Stimulated activated CD8-positive, alpha-beta memory T cell treated with anti-CD3 and anti-CD28 coated beads, Interleukin-7, amount 100 ng/mL, for 1 hour (primary cell): ENCODE measurements at places on chromosomes 4 and X.

GRCh38 chrX:110159865-110160264 is 157.0 kb downstream of the TMEM164 start:
- DNase-seq = no peak

- DNase-seq = no peak
Observed at GRCh38 chr4:26108054-26108453, 194.0 kb downstream of the SMIM20 start.

DNA sequence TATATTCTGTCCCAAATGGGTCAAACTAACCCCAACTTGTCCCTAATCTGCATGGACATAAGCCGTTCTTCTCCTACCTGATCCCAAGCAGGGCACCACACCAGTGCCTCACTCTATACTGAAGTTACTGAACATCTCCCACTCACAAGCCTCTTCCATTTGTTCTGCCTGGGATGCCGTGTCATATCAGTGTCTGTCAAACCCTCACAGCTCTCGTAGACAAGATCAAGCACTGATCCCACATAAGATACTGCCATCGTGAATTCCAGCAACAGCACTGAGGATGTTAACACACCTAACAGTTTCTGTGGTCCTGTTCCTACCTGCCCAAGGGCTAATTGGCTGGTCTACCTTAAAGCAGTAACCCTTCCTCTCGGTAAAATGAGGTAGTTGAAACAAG is 162.1 kb downstream of the APBB2 start:
- DNase-seq = no peak

DNA sequence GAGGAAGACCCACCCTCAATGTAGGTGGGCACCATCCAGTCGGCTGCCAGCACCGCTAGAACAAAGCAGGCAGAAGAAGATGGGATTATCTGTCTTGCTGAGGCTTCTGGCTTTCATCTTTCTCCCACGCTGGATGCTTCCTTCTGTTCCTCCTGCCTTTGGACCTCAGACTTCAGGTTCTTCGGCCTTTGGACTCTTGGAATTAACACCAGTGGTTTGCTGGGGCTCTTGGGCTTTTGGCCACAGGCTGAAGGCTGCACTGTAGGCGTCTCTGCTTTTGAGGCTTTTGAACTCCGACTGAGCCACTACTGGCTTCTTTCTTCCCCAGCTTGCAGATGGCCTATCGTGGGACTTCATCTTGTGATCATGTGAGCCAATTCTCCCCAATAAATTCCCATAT is 55.1 kb downstream of the PDLIM5 start:
- no peak for DNase-seq

DNA sequence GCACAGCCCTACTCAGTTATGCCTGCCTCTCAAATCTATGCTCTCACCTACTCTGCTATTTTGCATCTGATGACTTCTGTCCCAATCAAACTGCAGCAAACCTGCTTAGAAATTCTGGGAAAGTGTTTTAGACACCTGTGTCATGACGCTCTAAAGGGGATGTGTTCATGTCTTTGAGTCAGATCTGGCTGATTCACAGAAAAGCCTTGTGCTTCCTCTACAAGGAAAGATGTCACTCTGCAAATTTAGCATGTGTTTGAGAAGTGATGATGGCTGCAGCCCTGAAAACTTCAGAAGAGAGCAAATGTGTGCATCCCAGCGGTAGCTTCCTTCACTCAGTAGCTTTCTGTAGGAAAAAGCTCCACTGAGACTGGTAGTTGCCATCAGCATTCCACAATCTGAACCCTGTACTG is 235.4 kb downstream of the MGST2 start:
- no peak for DNase-seq

GRCh38 chr4:82906469-82906868 is 5.9 kb downstream of the THAP9 start:
- DNase-seq = no peak

DNA sequence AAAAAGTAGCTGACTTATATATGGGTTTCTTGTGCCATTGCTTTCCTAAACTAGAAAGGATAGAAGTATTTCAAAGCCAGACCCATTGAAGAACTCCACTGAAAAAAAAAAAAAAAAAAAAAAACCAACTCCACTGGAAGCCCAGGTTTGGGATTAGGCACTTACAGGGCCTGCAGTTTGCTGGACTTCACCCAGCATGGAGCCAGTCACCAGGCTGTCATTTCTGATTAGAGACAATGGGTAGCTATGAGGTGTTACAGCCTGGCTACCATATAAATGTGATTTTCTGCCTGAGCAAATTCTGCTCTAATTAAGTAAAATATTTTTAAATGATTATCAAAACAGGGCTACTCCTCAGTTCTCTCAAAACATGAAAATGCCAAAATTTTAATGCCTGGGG is 49.5 kb downstream of the HS6ST2 start:
- DNase-seq = no peak

- no peak for DNase-seq
Observed at GRCh38 chr4:3244002-3244401, 5.0 kb upstream of the MSANTD1 start.

GRCh38 chr4:119690871-119691270 is 62.3 kb upstream of the PDE5A start:
- no peak for DNase-seq

DNA sequence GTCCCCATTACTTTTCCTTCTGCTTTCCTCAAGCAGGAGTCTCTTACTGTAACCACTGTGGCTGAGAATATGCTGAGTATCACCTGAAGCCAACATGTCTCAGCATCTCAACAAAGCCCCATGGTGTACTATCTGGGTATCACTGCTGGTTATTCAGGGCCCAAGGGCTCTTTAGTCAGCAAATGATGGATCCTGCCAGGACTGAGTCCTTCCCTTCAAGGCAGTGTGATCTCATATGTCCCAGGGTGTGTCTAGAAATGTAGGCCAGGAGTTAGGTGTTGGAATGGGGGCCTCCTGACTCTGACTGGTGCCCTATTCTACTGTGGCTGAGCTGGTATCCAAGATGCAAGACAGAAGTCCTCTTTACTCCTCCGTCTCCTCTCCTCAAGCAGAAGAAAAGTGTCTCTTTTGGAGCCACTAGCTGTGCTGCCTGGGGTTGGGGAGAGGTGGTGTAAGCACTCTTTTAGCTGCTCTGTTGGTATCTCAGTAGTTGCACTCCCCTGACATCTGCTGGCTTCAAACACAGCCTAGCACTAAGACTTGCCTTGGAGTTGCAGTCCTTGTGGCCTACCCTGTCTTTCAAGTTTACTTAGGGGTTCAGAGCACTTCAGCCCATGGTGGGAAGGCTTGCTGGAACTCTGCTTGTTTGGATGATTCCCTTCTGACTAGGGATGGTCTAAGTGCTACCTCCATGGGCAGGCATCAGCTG is 28.6 kb downstream of the OCIAD2 start:
- DNase-seq = no peak

GRCh38 chr4:76011018-76011670 is 3.8 kb upstream of the CXCL9 start:
- DNase-seq = no peak

DNA sequence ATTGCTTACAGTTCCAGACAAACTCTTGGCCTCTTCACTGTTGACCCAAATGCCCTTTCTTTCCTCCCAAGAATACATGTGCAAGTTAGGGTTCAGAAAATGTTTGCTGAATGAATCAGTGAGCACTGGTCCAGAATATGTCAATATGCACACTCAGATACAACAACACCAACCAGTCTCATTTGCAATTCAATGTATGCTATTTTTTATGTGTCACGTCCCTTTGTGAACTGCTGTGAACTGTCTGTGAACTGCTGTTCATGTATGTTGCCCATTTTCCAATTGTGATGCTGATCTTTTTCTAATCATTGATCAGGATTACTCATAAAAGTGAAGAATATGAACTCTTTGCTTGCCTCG is 17.8 kb downstream of the GAB3 start:
- no peak for DNase-seq

- DNase-seq = no peak
Observed at GRCh38 chr4:183154701-183155391, 55.8 kb downstream of the WWC2 start.

DNA sequence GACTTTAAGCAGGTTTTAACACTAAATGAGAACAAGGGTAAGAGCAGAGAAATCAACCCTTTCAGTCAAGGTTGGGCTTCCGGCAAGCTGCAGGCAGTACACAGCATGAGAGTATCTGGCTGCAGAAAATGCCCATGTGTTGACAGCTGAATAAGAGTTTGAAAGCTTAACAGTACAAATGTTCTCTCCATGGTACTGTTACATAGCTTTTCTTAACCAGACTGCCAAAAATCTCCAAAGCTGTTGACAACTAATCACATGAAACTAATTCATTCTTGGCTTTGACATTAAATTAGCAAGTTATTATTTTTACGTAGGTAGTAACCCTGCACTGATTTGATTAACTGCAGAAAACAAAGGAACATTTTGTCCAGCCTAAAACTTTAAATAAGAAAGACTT is 153.5 kb downstream of the SLC10A7 start:
- no peak for DNase-seq

GRCh38 chrX:130848763-130849162 is 54.2 kb downstream of the ENOX2 start:
- no peak for DNase-seq

GRCh38 chr4:145703850-145704497 is 24.0 kb downstream of the C4orf51 start:
- no peak for DNase-seq

GRCh38 chr4:75781305-75781704 is 56.9 kb downstream of the USO1 start:
- DNase-seq = no peak

DNA sequence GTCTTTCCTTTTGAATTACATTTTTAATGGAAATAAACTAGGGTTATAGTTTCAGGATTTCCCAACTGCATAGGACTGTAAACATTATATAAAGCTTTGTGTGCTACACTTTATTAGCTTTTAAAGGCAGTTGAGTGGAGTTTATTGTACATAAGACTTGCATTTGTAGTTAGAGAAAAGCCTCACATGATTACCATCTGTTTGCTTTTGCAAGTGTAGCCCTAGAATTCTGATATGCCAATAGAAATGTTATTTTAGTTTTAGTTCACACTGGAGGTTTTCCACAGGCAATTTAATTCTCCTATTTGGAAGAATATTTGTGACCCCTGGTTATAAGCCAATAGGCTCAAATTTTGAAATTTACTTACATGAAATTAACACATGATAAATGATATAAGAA is 41.3 kb upstream of the ANK2 start:
- no peak for DNase-seq

DNA sequence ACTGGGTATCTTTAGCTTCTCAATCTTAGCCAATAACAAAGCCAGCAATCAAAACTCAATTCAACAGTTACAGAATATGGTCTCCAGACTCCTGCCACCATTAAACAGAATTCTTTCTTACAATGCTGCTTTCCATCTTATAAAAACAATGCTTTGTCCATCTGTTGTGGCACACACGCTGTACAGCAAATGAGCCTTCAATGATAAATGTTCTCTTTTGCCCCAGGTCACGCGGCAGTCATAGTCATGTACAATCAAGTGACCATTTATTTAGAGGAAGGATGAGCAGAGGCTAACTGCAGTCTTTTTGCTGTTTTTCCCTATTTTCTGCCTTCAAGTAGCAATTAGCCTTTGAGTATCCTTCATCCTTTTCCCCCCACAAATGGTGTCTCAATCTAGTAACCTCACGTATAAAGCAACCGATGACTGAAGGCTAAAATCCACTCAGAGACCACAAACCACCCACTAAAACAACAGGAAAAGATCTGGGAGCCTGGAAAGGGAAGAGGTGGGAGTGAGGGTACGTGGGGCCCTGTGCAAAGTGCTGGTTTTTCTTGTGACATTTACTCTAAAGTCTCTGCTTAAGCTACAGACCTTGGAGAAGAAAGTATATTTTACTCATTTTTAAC is 24.4 kb downstream of the TRIM2 start:
- no peak for DNase-seq

- DNase-seq = no peak
Observed at GRCh38 chrX:136028383-136028984, 43.2 kb downstream of the SLC9A6 start.

DNA sequence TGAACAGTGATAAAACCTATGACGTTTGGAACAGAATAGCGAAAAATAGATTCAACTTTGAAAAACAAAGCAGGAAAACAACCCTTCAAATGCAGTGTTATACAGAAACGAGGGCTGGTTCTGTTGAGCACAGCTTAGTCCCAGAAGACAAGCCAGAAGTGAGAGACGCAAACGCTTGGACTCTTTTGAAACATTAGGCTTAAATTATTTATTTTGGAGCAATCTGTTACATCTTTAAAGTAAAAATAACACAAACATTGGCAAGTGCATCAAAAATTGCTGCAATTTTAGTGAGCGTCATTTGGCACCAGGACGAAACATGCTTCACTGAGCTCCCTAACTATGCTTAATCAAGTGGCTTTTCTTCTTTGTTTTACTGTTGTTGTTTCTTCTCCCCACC is 63.5 kb downstream of the ENPP6 start:
- DNase-seq = no peak

DNA sequence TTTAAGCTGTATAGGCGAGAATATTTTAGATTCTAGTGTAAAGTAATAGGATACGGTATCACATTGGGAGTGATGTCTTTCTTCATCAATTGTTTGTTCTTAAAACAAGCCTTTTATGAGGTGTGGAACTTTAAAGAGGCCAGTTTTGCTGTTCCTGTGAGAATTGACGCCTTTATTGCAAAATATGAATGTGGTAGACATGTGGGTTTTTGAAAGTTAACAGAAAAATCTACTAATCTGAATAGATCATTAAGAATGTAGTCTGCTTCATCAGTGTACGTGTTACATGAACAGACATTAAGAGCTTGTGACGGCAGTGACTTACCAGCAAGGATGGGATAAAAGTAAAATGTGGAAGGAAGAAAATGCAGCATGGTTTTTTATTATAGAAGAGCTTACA is 63.8 kb downstream of the STOX2 start:
- no peak for DNase-seq
